ENCODE measurements at places on chromosomes 6 and 20.

- no peak for DNase-seq
Measured at GRCh38 chr20:7490288-7490687, 450.0 kb downstream of the HAO1 start.

- no peak for DNase-seq
Measured at GRCh38 chr20:38290829-38291814, 12.8 kb upstream of the BPI start.

GRCh38 chr20:63898882-63899558 lies 4.1 kb downstream of the DNAJC5 start:
- no peak for DNase-seq

GRCh38 chr6:139582956-139583355 lies 208.5 kb upstream of the CITED2 start:
- no peak for DNase-seq

DNA sequence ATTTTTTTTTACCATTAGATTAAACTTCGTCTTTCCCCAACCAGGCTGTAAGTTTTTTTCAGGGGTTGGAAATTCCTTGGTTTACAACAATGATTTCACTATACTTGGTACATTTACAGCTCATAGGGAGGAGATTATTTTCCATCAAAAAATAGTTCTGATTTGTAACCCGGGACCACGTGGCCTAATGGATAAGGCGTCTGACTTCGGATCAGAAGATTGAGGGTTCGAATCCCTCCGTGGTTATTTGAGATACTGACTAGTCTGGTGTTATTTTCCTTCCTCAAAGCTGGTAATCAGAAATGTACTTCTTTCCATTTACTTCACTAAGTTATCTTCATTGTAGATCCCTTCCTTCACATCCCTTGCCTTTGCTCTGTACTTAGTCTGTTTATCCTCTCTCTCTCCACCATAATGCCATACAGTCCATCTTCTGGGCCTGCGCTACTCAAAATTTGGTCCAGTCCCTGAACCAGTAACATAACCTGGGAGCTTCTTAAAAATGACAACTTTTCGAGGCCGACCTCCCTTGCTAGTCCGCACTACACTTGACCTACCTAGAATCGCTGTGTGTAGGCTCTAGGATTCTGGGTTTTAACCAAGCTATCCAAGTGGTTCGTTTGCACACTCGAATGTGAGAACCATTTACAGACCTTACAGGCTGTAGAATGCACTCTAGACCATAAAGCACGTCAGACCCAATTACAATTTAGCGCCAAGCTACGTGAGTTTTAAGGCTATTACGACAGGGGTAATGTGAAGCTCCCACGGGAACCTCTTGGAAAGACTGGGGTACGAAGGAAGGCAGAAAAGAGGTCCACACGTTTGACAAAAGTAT lies 42.1 kb upstream of the BTN3A2 start:
- peak; percentile 72 for DNase-seq

DNA sequence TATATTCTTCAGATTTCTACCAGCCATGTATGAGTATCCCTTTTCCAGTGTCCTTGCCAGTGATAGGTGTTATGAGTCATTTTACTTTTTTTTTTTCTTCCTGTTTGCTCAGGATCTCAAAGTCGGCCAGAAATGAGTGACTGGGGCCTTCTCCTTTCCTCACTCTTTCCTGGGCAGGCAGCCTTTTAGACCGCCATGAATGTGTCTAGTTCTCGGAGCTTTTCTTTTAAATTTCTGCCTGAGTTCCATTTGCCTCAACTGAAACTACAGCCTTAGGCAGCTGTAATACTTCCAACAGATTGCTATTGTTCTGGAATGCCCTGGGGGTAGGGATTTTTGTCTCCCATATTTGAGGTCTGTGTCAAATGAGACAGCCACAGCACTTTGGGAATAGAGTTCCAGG lies 83.7 kb downstream of the STXBP5 start:
- DNase-seq: no peak

GRCh38 chr6:136184738-136185137 lies 65.4 kb downstream of the MTFR2 start:
- DNase-seq: no peak
